Muscle of arm (tissue), 14 donors: ENCODE measurements at places on chromosomes 3 and 15.
A peak's percentile ranks its signal among the peaks of the same experiment; 100 is the strongest.

- no peak for DNase-seq
Observed at GRCh38 chr3:197881970-197882338, 68.0 kb upstream of the RPL35A start.

GRCh38 chr3:174442302-174442682, 416.8 kb upstream of the NAALADL2 start:
- DNase-seq = no peak

DNA sequence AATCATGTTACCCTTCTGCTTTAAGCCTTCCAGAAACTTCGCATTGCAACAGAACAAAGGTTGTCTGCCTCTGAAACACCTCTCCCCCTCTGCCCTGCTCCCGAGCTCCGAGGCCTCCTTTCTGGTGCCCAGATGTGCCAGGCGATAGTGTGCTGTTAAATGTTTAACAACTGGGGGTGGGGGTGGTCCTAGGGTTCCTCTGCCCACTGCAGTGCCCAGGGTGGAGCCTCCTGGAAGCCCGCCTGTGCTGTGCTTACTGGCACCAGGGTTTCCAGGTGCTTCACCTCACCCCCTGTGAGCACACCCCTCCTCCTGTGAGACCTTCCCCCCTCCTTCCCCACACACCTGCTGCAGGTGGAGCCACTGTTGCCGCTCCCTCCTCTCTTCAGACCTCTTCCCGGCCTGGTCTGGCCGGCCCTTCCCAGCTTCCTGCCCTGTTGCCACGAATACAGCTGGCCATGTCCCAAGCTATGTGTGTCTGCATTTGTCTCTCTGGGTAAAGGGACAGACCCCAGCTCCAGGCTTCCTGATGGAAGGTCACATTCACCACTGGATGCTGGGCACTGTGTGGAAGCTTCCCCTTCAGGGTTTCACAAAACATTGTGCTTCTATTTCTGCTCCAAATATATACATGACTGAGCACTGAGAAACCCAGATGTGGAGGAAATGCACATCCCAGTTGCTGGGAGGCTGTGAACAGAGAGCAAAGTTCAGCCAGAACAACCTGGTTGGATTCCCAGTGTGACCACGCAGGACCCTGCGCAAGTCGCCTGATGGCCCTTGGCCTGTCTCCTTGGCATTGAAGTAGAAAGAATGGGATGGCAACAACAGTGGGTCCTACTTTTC, 37.2 kb downstream of the MGLL start:
- no peak for DNase-seq

DNA sequence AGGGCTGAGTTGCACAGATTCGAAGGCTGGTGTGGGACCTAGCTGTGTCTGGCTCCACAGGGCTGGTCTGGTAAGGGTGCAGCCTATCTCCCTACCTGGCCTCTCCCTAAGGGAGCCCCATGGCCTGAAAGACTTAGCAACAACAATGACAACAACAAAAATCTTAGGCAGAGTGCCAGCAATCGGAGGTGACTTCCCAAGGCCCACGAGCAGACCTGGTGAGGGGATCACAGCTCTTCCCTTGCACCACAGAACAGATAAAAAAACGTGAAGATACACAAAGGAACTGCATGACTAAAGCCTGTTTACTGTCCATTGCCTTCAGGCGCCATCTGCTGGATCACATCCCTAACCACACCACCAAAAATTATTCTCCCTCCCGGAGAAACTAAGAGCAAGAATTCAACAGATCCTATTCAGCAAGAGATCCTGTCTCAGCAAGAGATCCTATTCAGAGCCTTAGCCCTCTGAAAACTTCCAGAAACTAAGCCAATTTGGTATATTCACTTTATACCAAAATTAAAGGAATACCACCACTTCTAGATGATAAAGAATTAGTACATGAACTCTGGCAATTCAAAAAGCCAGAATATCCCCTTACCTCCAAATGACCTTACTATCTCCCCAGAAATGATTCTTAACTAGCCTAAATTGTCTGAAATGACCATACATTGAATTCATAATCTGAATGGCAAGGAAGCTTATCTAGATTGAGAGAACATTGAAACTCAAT, 24.1 kb upstream of the OR5K4 start:
- DNase-seq = peak; percentile 30

DNA sequence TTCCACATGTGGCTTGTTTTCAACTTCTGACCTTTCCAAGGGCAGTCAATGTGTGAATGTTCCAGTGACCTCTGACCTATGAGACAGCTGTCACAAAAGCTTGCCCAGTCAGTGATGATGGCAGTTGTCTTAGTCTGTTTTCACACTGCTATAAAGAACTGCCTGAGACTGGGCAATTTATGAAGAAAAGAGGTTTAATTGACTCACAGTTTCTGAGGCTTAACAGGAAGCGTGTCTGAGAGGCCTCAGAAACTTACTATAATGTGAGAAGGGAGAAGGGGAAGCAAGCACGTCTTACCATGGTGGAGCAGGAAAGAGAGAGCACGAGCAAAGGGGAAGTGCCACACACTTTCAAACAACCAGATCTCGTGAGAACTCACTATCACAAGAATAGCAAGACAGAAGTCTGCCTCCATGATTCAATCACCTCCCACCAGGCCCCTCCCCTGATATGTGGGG, 95.6 kb downstream of the ECT2 start:
- DNase-seq = no peak

- no peak for DNase-seq
Observed at GRCh38 chr3:196546537-196546936, 21.8 kb downstream of the WDR53 start.

- DNase-seq = no peak
Observed at GRCh38 chr15:64903326-64903950, 8.3 kb upstream of the ANKDD1A start.

- no peak for DNase-seq
Observed at GRCh38 chr3:68033867-68034266, 379.5 kb upstream of the SUCLG2 start.

DNA sequence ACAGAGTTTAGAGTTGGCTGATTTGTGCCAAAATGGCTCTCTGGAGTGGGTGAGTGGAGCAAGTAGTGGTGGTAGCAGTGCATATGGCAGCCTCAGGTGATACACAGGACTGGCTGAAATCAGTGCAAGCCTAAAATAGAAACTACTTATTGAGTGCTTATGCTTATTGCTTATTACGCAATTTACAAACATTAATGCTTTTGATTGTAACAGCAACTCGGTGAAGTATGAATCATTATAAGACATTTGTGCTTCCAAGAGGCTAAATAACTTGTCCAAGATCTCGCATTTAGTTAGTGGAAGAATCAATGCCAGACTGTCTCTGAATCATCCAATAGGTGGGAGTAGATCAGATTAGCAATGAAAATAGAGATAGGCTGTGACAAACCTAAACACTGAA, 353.8 kb downstream of the NAALADL2 start:
- DNase-seq = no peak

- DNase-seq = no peak
Observed at GRCh38 chr3:107416886-107417285, 39.6 kb downstream of the CCDC54 start.

GRCh38 chr3:109339714-109340648, 2.6 kb upstream of the DPPA4 start:
- no peak for DNase-seq

GRCh38 chr3:161081633-161082032, 23.5 kb downstream of the B3GALNT1 start:
- no peak for DNase-seq

DNA sequence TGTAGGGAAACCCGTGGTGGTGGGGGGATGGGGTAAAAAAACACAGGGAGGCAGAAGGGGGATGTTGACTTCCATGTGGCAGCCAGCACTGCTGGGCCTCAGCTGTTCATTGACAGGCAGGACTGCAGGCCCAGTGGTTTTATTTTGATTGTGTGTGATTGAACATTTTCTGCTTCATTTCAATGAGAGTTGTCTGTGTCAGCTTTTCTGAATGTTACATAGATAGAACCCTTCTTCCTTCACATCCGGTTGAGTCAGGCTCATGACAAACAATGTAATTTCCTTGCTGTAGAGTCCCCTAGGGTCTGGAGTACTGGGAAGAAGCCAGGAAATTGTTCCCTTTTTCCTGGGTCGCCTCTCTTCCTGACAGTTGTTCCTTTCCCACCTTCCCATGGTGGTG, 8.2 kb upstream of the RPP25 start:
- no peak for DNase-seq

- no peak for DNase-seq
Observed at GRCh38 chr3:129777806-129778205, 115.7 kb downstream of the TMCC1 start.

GRCh38 chr15:68277131-68277602, 378 bp upstream of the FEM1B start:
- DNase-seq = peak; percentile 88

- DNase-seq = no peak
Observed at GRCh38 chr15:52086011-52086786, 26.4 kb downstream of the BCL2L10 start.

- no peak for DNase-seq
Observed at GRCh38 chr3:30625541-30626438, 19.4 kb downstream of the TGFBR2 start.
